ENCODE measurements at places on chromosomes 12 and 14.

GRCh38 chr12:57603815-57604453 is 690 bp upstream of the DTX3 start:
- no peak for DNase-seq

GRCh38 chr12:123399255-123399617 is 15.3 kb downstream of the KMT5A start:
- no peak for DNase-seq

GRCh38 chr12:99549196-99549595 is 98.4 kb upstream of the GARIN6 start:
- no peak for DNase-seq

- no peak for DNase-seq
These were observed 685 bp downstream of the VAMP1 start for GRCh38 chr12:6469609-6470374.

- no peak for DNase-seq
These were observed 295.4 kb downstream of the RPAP3 start for GRCh38 chr12:47410383-47410782.

GRCh38 chr12:32302218-32303173 is 96.9 kb upstream of the FGD4 start:
- no peak for DNase-seq

- DNase-seq: no peak
These were observed 507 bp downstream of the AHSA1 start for GRCh38 chr14:77458249-77458950.

GRCh38 chr14:50666772-50667683 is 1.1 kb downstream of the SAV1 start:
- DNase-seq: peak; percentile 37

DNA sequence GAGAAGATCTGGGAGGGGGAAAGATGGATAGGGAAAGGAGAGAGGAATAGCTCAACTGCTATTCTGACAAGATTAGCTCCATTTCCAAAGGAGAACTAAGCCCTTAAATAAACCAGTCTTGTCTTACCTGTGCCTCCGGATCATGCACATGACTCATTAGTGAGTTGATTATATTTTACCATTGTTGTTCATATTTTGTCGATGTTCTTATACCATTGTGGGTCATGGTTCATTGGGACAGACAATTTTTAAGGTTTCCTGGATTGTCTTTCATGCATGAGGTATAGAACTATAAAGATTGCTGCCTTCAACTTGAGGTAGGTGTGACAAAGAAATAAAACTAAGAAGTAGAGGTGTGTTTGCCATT is 243.0 kb upstream of the ATP2B1 start:
- no peak for DNase-seq

DNA sequence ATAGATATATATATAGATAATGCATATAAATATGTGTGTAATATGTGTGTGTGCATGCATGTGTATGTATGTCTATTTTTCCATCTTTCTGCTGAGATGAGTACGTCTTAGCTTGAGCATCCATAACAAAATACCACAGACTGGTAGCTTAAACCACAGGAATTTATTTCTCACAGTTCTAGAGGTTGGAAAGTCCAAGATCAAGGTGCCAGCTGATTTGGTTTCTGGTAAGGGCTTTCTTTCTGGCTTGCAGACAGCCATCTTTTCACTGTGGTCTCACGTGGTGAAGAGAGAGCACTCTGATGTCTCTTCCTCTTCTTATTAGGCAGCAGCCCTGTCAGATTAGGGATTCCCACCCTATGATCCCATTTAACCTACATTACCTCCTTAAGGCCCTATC is 47.3 kb downstream of the ACSM4 start:
- no peak for DNase-seq

DNA sequence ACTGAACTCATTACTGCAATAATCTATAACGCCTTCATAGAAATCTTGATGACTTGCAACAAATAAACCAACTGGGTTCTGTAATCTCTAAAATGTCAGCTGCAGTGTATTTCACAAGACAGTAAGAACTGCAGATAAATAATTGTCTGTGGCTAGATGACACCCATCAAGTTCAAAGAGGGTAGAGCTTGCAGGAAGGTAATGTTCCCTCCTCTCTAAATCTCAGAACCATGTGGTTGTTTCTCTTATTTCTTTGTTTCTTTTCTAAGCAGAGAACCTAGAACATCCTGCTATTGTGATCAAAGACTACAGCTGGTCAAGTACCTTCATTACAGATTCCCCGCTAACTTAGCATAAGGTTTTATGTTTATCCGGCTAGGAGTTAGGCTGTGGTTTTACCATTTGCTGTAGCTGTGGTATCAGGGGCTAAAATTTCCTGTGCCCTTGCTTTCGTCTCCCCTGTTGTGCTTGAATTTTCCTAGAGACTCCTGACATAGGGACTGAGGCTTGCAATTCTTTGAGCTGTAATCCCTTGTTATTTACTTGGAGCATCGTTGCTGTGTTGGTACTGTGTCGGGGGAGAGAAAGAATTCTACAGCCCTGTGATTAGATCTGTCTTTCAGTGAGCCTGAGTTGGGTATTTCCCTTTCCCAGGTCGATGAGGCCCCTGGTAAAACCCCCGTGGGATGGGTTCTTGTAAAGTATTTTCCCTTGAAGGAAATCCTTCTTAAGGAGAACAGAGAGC is 253.1 kb upstream of the BTG1 start:
- no peak for DNase-seq

GRCh38 chr12:64621257-64621942 is 11.1 kb downstream of the RASSF3 start:
- no peak for DNase-seq

DNA sequence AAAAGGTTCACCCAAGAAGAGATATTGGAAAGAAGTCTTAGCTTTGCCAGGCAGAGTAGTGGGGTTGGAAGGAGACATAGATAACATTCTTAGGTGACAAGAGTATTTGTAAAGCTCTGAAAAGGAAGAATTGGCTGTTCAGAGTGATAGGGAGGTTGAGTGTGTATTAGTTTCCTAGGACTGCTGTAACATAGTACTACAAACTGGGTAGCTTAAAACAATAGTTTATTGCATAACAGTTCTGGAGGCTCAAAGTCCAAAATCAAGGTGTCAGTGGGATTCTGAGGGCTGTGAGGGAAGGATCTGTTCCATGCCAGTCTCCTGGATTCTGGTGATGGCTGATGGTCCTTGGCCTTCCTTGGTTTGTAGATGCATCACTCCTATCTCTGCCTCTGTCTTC is 156.8 kb downstream of the SLC5A8 start:
- no peak for DNase-seq

DNA sequence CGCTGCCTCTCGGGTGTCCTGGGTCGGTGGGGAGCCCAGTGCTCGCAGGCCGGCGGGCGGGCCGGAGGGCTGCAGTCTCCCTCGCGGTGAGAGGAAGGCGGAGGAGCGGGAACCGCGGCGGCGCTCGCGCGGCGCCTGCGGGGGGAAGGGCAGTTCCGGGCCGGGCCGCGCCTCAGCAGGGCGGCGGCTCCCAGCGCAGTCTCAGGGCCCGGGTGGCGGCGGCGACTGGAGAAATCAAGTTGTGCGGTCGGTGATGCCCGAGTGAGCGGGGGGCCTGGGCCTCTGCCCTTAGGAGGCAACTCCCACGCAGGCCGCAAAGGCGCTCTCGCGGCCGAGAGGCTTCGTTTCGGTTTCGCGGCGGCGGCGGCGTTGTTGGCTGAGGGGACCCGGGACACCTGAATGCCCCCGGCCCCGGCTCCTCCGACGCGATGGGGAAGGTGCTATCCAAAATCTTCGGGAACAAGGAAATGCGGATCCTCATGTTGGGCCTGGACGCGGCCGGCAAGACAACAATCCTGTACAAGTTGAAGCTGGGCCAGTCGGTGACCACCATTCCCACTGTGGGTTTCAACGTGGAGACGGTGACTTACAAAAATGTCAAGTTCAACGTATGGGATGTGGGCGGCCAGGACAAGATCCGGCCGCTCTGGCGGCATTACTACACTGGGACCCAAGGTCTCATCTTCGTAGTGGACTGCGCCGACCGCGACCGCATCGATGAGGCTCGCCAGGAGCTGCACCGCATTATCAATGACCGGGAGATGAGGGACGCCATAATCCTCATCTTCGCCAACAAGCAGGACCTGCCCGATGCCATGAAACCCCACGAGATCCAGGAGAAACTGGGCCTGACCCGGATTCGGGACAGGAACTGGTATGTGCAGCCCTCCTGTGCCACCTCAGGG is 679 bp downstream of the ARF6 start:
- no peak for DNase-seq

DNA sequence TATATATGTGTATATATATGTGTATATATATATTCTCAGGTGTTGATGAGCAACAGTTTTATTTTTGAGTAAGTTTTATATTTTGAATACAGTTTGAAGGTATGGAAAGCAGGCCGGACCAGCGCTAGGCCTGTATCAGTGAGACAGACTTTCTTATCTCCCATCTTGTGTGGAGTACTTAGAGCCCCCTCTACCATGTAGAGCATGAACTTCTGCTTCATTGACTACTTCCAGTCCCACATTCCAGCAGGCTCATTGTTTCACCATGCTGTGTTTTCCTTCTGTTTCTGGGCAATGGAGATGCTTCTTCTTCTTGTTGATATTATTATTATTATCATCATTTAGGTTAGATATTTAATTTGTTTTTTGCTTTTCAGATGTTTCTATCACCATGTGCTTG is 76.4 kb downstream of the SLC16A7 start:
- DNase-seq: no peak

DNA sequence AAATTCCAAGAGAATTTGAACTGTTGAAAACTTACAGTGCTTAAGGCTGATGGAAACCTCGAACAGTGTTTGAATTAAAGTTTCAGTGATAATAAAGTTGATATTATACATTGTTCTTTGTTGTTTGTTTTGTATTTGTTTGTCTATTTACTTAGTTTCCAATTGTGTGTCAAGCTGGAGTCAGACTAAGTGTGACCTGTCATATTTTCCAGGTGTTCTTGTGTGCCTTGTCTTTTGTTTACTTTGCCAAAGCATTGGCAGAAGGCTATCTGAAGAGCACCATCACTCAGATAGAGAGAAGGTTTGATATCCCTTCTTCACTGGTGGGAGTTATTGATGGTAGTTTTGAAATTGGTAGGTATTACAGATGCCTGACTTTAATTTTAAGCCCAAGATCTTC is 6.0 kb downstream of the SLCO1C1 start:
- DNase-seq: no peak

DNA sequence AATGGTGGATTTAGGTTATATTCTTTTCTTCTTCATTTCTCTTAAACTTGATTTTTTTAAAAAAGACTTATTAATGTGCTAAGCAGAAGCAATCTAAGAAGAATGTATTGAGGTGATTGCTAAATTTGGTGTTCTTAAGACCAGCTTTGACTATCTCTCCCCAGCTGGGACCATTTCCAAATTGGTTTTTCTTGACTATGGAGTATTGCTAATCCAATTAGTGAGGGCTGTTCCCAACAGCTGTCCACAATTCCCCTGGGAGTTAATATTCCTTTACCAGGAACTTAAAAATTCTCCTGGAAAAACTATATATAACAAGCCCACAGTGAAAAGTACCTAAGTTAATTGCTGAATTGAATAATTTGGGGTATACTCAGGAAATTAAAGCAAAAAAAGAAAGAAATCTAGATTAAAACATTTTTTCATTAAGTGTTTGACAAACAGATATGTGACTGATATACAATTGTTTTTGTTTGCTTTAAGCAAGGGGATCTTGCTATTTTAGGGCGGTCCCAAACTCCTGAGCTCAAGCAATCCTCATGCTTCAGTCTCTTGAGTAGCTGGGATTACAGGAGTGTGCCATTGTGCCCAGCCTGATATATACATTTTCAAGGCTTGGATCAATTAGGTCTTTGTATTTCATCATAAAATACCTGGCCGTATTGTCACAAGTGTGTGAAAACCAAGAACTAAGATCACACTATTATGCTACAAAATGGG is 105.0 kb downstream of the FAR2 start:
- no peak for DNase-seq

DNA sequence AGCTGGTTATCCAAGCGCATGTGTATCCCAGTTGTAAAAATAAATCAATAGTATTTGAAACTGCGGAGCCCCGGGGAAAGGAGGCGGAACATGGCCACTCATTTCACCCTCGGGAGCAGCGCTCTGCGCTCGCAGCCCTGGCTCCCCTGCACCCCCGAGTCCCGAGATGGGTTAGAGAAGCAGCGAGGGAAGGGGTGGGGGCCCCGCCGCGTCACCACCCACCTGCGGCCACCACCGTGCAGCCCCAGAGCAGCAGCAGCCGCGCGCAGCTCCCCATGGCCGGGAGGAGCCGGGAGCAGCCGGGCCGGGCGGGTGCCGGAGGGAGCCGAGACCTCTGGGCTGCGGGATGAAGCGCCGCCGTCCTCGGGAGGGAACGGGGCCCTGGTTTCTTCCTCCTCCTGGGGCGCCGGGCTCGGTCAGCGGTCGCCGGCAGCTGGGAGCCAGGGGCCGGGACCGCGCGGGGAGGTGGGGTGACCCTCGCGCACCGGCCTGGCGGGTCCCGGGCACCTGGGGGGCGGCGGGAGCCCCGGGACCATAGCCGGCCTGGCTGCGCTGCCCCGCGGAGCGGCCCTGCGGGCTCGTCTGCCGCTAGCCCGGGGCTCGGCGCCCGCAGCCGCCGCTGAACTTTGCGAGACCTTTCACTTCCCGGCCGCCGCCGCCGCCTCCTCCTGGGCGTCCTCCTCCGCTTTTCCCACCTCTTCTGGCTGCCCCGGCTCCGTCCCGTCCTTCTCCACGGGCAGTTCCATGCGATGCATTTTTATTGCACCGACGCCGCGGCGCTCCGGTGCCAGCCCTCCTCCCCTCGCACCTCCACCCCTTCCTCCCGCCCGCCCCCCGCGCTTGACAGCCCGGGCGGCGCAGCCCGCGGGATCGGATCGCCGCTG is at the start of gene NTN4:
Gene NTN4 (minus strand): TSS at position 732 of the 884 bp plus-strand sequence. CDS start 455 bp downstream, at position 277.
- no peak for DNase-seq

DNA sequence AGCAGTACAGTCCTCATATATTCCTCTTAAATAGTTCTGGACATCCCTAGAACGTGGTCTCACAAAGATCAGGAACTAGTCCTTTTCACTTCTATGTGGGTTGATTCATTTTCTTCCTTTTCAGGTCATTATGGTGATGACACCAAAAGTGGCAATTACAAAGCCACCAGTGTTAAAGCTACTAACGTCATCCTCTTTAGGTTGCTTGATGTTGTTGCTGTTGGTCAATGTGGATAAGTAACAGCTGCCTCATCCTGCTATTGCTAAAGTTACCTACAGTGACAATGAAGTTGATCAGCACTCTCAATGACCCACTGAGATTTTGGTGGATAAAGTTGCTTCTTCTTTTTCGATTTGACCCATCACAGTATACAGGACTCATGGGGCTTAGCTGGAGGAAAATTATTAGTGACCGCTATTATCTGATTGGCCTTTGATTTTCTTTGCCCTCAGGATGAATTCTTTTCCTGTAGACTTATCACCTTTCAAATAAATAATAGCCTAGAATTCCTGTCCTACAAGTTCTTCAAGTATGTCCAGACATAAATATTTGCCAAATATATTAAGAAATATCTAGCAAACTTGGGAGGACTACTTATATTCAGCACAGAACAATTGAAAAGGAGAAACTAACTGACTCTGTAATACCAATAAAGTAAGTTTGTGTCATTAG is 54.0 kb upstream of the ATP2B1 start:
- no peak for DNase-seq

DNA sequence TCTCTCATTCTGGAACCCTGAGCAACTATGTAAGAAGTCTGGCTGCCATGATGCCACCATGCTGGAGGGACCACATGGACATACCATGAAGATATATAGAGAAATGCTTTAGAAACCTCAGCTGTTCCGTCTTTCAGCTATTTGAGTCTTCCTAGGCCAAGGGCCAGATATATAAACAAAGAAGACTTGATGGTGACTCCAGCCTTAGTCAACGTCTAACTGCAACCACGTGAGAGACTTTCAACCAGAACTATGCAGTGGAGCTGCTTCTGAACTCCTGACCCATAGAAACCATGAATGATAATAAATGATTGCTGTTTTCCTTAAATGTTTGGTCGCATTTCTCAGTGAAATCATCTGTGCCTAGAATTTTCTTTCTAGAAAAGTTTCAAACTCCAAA is 20.0 kb upstream of the KITLG start:
- no peak for DNase-seq

Data from right renal cortex interstitium (tissue), 3 donors.